ENCODE measurements at places on chromosomes 1 and 21. TPM values are rescaled to one million over a fixed set of nuclear protein-coding genes. Genes with fewer than 3 reads are reported as not detected.
A peak's percentile ranks its signal among the peaks of the same experiment; 100 is the strongest.

DNA sequence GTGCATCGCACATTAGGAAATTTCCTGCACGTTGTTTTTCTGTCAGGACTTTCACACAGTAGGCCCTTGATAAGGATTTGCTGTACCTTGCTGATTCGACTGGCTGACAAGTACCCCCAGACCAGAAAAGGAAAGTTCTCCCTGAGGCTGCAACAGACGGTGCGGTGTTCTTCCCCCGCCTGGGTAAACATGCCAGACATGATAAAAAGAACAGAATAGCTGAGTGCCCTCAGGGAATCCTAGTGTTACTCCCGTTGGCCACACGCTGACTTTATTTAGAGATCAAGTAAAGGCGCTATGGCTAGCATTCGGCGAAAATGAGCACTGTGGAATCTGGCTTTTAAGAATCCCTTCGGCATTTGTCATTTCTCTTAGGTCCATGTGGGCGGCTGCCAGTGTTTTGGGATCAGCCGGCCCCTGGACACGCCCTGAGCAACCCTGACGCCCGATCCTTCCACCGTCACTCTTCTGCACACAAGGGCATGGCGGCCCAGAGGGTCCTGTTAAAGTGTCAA is 607.7 kb downstream of the KIF26B start:
- H3K4me3 ChIP-seq: no peak overlapping the region
- H3K27ac ChIP-seq: no peak overlapping the region
- peaks cover 12% of the 10 kb centered on the region for H3K36me3 ChIP-seq
- H3K4me1 ChIP-seq: no peaks in the 10 kb centered on the region

GRCh38 chr1:47533793-47534328 is 96.0 kb downstream of the FOXD2 start:
- H3K4me1 ChIP-seq: peaks cover 34% of the 10 kb centered on the region
- DNase-seq: no peak
- no peaks in the 10 kb centered on the region for H3K36me3 ChIP-seq
- peaks cover 7% of the 10 kb centered on the region for H3K27me3 ChIP-seq
- H3K4me3 ChIP-seq: peak overlapping the region; percentile 65

DNA sequence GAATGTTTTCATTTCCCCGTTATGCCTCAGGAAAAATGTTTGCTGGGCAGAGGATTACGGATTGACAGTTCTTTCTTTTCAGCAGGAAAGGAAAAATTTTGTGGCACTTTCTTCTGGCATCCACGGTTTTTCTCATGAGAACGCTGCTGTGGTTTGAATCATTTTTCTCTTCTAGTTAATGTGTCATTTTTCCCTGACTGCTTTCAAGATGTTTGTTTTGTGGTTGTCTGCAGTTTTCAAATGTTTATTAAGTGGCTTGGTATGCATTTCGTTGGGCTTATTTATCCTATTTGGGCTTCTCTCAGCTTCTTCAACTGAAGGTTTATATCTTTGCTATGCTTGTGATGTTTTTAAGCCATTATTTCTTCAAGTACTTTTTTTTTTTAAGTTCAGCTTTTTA is 359.0 kb downstream of the RGS7 start:
- no peak for DNase-seq
- H3K27ac ChIP-seq: no peak overlapping the region
- H3K36me3 ChIP-seq: no peaks in the 10 kb centered on the region
- H3K27me3 ChIP-seq: no peaks in the 10 kb centered on the region
- no peak overlapping the region for H3K4me3 ChIP-seq

DNA sequence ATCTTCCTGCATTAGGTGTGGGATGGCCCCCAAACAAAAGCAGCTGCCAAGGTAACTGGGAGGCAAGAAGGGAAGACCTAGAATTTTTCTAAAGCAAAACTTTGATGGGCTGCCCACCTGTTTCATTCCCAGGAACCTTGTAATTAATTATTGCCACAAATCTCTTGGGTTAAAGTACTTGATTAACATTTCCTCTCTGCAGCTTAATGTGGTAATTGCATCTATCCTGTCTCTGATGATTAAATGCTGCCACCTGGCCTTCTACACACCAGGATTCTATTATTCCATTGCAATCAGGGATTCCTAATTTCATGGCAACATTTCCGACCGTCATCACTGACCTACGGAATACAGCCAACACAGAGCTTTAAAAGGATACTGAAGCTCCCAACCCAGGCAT is 68.3 kb upstream of the RC3H1 start:
- H3K36me3 ChIP-seq: no peaks in the 10 kb centered on the region
- H3K4me3 ChIP-seq: no peak overlapping the region
- H3K27me3 ChIP-seq: no peaks in the 10 kb centered on the region
- H3K4me1 ChIP-seq: no peaks in the 10 kb centered on the region

DNA sequence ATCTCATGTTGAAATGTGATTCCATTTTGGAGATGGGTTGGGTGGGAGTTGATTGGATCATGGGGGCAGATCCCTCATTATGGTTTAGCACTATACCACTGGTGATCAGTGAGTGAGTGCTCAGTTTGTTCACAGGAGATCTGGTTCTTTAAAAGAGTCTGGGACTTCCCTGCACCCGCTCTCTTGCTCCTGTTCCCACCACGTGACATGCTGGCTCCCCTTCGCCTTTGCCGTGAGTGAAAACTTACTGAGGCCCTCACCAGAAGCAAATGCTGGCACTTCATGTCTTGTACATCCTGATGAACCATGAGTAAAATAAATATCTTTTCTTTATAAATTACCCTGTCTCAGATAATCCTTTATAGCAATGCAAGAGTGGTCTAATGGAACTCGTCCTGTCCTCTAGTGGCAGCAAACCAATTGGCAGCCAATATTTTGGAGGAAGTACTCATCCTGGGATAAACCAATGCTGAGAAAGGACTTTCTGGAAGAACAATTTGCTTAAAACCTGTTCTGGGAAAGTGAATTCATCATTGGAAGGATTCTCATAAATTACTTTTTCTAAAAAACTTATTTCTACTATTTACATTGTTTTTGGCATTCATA is 27.8 kb upstream of the CYP4A11 start:
- no peak overlapping the region for H3K4me3 ChIP-seq
- H3K27me3 ChIP-seq: no peaks in the 10 kb centered on the region

- peaks cover 36% of the 10 kb centered on the region for H3K4me1 ChIP-seq
- peak overlapping the region; percentile 22 for H3K27ac ChIP-seq
- no peak overlapping the region for H3K4me3 ChIP-seq
- no peak for DNase-seq
- no peaks in the 10 kb centered on the region for H3K27me3 ChIP-seq
Measured at GRCh38 chr1:174954073-174954460, 45.7 kb upstream of the CACYBP start.

DNA sequence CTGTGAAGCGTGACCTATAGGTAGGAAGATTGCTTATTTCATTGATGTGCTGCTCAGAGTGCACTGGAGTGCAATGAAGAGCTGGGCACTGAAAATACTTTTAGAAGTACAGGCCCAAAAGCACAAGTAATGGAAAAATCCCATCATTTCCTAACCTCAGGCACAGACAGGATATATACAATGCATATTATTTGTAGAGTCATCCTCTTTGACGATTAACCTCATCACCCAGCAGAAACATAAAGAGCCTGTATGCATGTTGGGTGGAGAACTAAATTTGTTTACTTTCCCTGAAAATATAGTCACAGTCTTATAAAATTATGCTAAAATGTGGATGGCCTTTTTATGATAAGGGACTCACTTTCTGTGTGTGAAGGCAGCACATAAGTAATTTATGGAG is 98.1 kb downstream of the TNNI3K start:
- H3K27ac ChIP-seq: no peak overlapping the region
- peaks cover 32% of the 10 kb centered on the region for H3K36me3 ChIP-seq
- no peak for DNase-seq
- H3K4me1 ChIP-seq: peaks cover under 1% of the 10 kb centered on the region
- no peak overlapping the region for H3K4me3 ChIP-seq
- H3K27me3 ChIP-seq: no peaks in the 10 kb centered on the region

DNA sequence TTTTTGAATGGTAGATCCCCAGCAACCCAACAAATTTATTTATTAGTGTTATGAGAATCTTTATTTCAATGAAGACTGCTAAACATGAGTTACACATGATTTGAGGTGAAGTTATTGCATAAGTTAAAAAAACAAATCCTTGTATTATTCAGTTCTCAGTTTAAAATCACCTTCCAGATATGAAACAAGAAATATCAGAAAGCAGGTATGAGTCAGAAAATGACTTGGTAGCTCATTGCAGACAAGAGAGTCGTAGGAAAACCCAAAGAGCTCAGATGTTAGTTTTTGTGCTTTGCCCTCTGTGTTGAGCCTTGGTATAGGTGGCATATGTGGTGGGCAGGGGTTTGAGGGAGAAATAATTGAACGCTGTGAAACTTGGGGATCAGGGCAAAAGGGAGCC is 339.4 kb downstream of the BRINP3 start:
- no peaks in the 10 kb centered on the region for H3K4me1 ChIP-seq
- H3K36me3 ChIP-seq: no peaks in the 10 kb centered on the region
- H3K4me3 ChIP-seq: no peak overlapping the region
- no peak overlapping the region for H3K27ac ChIP-seq
- no peak for DNase-seq

DNA sequence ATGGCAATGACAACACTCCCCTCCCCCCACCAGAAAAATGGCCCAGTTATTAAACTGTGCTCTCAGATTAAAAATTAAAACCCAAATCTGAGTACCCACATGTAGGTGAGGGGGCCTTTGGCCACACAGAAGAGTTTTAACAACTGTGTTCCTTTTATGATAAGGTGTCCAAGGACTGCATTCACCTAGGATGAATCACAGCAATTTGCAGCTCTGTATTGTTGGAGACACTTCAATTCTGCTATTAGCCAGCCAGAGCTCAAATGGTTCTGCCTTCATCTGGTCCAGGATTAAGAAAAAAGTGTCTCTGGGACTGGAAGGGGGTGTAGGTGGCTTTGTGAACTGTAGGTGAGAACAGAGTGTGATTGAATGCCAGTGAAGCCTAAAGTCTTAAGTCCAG is 43.3 kb upstream of the DIRAS3 start:
- no peak overlapping the region for H3K4me3 ChIP-seq
- H3K36me3 ChIP-seq: peaks cover 4% of the 10 kb centered on the region
- H3K4me1 ChIP-seq: no peaks in the 10 kb centered on the region
- H3K27ac ChIP-seq: no peak overlapping the region

GRCh38 chr1:16882986-16883385 is 12.8 kb upstream of the RNU1-2 start:
- DNase-seq: no peak
- no peak overlapping the region for H3K4me3 ChIP-seq
- H3K27ac ChIP-seq: no peak overlapping the region

- peak; percentile 65 for DNase-seq
- H3K27ac ChIP-seq: peak overlapping the region; percentile 94
- peaks cover 68% of the 10 kb centered on the region for H3K4me1 ChIP-seq
- no peaks in the 10 kb centered on the region for H3K27me3 ChIP-seq
- no peaks in the 10 kb centered on the region for H3K36me3 ChIP-seq
Measured at GRCh38 chr21:43866260-43866629, 1.2 kb downstream of the AGPAT3 start.

DNA sequence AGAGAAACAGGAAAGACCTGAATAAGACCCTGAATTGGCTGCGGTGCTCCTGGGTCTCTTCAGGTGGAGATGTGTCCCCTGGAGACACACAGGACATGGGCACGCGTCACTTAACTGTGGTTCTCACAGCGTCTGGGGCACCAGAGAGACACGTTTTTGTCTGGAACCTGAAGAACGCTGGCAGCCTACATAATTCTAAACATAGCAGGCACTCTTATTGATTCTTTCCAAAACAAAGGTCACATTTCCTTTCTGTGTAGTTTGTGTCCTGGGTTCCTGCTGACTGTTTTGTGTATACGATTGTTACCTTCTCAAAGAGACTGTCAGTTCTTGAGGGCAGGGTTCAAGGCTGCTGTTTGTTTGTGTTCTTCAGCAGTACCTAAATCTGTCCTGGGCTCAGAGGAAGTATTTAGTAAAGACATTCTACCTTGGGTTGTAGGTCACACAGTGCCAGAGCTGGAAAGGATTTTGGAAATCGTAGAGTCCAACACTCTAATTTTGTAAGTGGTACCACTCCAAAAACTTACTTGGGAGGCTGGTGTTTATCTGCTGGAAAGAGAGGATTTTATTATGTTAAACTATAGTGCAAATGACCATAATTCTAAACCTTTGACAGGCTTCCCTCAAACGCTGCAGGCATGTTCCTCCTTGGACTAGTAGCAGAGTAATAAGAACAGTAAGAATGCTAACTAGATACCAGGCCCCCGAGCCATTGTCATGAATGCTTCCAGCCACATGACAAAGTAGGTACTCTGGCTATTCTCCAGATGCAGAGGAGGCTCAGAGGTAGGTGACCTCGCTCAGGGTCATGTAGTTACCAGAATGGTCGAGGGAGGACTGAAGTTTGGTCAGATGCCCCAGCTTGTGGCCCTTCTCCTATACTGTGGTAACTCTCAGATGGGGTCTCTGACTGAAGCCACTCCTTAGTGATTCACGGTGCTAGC is 164.3 kb downstream of the DHRS3 start:
- H3K27me3 ChIP-seq: no peaks in the 10 kb centered on the region
- no peak overlapping the region for H3K4me3 ChIP-seq
- DNase-seq: no peak

DNA sequence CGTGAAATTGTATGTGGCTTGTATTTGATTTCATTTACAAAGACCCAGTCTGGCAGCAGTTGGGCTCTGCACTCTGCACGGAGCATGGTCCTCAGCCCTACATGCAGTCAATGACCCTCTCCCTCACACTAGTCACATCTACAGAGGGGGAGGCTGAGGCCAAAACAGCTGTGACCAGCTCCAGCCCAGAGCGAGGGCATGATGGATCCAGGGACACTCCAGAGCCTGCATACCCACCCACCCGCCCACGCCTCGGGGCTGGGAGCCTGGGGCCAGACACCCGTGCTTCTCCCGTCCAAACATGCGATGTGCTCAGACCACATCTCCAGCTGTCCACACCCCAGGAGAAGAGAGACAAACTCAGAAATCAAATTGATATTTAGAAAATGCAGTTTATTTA is 14.0 kb upstream of the PRDM16 start:
- no peaks in the 10 kb centered on the region for H3K36me3 ChIP-seq
- no peak overlapping the region for H3K27ac ChIP-seq
- no peak overlapping the region for H3K4me3 ChIP-seq

FCMR gene
- 3.3 TPM for total RNA-seq

TSPEAR gene
- 3.3 TPM for total RNA-seq

RNF2 gene
- total RNA-seq: 11.6 TPM

C1QB gene
- 96.2 TPM for total RNA-seq

PCAT6 gene
- 1.0 TPM for total RNA-seq

TEX38 gene
- total RNA-seq: 0.22 TPM

WNT9A gene
- 4.8 TPM for total RNA-seq

ESPN gene
- total RNA-seq: 0.41 TPM

ACTA1 gene
- total RNA-seq: 7,565 TPM

IGSF3 gene
- total RNA-seq: 19.9 TPM

ASCL5 gene
- not detected for total RNA-seq

ENSA gene
- total RNA-seq: 129 TPM

HES2 gene
- not detected for total RNA-seq

TCEANC2 gene
- 5.7 TPM for total RNA-seq

Measured in left ventricle myocardium inferior (tissue), 1 donor.